ENCODE measurements at places on chromosomes 2 and 18.
A peak's percentile ranks its signal among the peaks of the same experiment; 100 is the strongest.

DNA sequence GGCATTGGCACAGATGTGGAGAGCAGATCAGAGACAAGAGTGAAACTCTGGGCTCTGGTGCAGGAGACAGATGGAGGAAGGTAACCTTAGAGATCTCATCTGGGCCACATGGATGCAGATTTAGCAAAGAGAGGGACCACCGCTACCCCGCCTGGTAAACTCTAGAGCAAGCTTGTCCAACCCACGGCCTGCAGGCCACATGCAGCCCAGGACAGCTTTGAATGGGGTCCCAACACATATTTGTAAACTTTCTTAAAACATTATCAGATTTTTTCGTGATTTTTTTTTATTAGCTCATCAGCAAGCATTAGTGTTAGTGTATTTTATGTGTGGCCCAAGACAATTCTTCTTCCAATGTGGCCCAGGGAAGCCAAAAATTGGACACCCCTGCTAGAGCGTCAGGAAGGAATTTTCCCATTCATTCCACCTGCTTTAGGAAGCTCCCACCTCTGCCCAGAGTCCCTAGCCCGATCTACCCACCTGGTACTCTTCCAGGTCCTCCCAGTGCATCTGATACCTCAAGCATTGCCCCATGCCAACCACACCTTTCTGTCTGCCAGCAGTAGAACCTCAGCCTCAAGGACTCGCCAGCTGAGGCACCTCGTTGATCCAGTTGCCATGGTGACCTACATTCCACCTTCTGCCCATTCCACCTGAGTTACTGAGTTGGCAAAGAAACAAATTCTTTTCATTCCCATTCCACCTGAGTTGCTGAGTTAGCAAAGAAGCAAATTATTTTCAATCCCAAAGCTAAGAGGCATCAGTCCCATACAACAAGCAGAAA lies at the start of gene CIB4:
Gene CIB4 (minus strand): TSS at position 586 of the 784 bp plus-strand sequence. CDS start 52 bp downstream, at position 534.
- DNase-seq: no peak

DNA sequence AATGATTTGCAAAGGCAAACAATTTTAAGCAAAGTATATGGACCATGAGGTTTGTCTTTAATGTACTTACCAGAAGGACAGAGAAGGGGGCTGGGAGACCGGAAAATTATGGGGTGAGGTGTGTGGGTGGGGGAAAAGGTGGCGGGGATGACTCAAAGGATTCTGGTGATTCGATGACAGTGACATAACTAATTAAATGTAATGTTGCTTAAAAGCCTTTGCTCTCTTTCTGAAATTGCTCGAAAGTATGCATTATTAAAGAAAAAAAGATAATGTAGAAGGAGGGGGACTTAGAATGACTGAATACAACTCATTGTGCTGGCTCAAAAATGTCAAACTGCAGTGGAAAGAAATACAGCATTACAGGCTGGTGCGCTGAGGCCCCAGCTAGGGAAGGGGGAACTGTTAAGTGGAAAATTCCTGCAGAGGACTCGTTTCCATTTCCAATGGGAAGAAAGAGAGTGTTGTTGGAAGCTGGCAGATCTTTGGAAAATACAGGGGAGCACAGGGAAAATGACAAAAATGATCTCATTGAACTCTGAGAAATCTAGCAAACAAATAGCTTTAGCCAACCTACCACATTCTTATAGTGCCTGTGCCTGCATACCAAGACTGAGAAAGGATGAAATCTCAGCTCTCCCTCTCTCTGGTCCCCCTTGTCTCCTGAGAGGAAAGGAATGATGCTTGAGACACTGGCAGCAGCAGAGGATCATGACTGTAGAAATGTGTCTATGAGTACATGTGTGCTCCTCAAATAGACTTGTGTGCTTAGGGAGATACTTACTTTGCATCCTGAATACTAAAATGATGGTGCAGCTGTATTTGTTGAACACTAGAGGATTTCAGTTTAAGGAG lies 632.4 kb downstream of the NYAP2 start:
- no peak for DNase-seq

DNA sequence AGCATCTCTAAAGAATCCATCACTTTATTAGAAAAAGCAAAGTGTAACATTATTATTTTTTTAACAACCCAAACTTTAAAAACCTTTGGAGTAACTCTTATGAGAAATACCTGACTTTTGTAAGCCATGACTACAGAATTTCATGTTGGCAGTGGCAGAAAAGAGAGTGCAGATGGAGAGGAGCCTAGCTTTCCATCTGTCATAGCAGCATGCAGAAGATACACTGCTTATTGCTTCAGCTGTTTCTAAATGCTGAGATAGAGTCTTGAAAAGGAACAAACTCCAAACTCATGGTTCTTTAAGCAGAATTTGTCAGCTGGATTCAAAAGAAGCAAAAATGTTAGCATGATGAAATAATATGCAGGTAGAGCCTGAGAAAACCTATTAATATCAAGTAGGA lies 1130.3 kb downstream of the DPP10 start:
- no peak for DNase-seq

DNA sequence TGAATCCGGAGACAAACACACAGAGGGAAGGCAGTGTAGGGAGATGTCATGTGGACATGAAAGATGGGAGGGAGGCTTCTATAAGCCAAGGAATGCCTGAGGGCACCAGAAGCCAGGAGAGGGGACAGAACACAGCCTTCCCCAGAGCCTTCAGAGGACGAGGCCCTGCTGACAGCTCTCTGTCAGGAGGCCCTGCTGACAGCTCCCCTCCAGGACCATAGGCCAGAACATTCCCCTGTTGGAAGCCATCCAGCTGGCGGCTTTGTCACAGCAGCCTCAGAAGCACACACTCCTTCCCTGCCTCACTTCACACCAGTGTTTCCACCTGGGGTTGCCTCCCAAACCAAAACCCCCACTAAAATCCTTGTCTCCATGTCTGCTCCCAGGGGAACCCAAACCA lies 171.3 kb upstream of the ID2 start:
- DNase-seq: no peak

GRCh38 chr2:23425885-23426262 lies 40.9 kb downstream of the KLHL29 start:
- DNase-seq: no peak

DNA sequence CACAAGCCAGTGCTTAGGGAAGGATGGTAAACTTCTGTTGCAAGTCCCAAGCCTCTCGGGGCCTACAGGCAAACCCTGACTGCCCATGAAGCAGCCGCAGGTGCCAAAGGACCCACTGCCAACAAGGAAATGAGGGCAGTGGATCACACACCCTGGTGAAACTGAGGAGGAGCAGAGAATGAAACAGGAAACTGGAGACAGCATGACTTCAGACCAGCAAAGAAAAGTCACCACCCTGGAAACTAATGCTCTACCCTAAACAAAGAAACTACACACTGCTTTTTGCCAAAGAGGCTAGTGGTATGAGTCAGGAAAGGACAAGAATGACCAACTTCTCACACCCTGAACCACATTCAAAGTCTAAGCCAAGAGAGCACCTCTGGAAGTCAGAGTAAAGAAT lies 97.2 kb downstream of the MYO5B start:
- no peak for DNase-seq

- no peak for DNase-seq
These were observed 54.4 kb downstream of the USP14 start for GRCh38 chr18:212780-213179.

- peak; percentile 53 for DNase-seq
These were observed at the start of gene SNED1 for GRCh38 chr2:240997856-240998705. SNED1 (plus strand) TSS chr2:240998618; CDS start chr2:240998838, 220 bp downstream.

DNA sequence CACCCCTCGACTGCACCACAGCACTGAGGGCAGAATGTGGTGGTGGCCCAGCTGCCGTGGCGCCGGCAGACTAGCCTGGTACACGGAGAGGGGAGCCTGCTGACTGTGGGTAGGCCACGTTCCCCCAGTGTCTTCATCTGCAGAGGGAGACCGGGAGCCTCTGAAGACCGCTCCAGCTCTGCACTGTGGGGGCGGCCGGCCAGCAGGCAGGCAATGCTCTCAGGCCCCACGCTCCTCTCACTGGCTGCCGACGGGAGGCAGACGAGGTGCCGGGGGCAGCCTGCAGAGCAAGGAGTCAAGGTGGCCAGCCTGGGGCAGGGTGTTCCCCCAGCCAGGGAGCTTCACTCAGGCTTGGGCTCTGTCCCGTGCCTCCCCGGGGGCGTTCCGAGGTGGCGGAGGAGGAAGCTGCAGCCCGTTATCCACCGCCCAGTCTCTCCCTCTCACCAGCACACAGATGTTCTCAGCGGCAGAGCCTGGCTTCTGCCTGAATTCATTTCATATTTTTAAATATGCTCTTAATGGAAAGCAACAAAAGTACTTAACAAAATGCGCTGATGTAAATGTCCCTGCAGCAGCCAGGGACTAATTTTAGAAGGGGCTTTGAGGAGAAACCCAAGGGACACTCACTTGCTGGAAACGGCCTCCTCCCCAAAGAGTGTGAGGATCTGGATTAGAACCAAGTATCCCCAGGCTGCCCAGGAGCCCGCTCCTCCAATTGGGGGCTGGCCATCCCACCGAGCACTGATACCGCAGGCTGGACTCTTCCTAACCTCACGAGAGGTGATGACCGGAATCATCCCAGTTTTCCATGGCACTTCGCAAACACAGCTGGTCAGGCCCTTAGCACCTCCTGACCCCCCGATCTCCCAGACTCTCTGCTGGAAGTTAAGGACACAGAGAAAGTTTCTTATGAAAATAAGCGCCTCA lies 87.8 kb downstream of the HDAC4 start:
- no peak for DNase-seq

GRCh38 chr18:10116574-10116973 lies 202.8 kb downstream of the VAPA start:
- no peak for DNase-seq

- no peak for DNase-seq
These were observed 857 bp downstream of the RESP18 start for GRCh38 chr2:219331560-219332213.

Measured in NCI-H1930 (cell line).